Kidney glomerular epithelial cell (primary cell): ENCODE measurements at places on chromosomes 6 and 20.
A peak's percentile ranks its signal among the peaks of the same experiment; 100 is the strongest.

DNA sequence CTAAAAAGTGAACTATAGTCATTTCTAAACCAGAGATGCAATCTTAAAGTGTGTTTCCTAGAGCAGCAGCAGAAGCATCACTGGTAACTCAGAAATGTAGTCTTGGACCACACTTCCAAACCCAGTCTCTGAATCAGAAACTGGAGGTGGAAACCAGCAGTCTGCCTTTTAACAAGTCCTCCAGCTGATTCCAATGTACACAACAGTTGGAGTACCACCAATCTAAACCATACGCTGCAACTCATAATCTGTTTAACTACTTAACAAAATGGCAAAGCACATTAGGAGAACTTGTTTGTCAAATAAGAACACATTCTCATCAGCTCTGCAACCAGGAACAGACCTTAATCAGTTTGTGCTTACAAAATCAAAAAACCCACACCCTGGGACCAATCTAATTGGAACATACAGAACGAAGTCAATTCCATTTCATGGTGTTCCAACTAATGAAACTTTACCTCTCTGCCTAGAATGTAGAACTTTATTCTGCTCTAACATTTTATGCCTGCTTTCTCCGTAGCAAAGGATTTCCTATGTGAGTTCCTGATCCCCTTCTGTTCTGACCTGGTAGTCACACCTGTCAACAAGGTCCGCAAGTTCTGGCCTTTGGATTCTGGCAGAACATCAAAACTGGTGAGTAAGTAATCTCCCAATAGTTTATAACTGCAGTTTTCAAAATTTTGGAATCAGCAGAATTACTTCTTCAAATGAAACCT, 390.4 kb downstream of the HTR1B start:
- DNase-seq, result no peak

DNA sequence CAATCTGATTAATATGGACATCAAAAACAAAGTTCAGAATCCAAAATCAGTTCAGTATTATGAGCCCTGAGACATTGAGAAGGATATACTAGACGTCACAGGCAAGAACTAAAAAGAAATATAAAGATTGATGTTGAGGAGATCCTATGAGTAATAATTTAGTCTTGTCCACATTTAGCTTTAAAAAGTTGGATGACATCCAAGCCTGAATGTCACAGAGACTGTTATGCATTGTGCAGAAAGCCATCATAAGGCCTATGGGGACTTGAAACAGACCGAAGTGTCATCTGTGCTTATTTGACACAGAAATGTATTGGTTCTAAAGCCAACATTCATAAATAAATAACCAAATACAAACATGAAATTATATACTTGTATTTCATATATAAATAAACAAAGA, 581.8 kb upstream of the MMS22L start:
- no peak for DNase-seq

- no peak for DNase-seq
These were observed 75.6 kb downstream of the SAMD3 start for GRCh38 chr6:130147111-130147510.

DNA sequence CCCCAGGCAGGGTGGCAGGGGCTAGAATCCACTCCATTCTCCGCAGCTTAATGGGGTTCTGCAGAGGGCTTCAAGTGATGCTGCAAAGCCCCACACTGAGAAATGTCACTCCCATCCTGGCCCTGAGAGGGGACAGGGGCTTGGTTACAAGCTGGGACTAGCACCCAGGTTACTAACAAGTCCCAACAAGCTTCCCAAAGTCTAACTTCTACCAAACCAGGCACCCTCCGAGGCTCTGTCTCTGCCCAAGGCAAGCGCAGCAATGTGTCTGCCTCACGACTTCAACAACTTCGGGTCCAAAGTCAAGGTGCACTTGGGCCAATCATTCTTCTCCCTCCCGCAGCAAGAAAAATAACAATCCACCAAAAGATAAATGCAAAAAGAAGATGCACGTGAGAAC, 45.6 kb downstream of the NFATC2 start:
- no peak for DNase-seq

DNA sequence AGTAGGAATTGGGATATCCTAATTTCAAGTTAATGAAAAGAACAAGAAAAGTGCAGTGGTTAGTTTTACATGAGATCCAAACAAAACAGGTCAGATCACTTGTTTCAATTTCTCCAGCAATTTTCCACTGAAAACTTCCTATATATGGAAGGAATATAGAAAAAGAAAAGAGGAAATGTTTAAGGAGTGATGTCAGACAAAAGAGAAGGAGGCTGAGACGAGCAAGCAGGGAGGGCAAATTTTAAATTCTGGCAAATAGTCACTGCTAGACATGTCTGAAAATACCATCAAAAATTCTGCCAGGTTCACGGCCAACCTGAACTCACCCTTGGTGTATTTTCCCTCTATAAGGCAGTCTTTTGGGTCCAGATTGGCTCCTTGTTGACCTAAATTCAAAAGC, 9.5 kb upstream of the NUP153 start:
- DNase-seq, result no peak

- DNase-seq, result no peak
These were observed 223.1 kb upstream of the PDE10A start for GRCh38 chr6:165886169-165886568.

DNA sequence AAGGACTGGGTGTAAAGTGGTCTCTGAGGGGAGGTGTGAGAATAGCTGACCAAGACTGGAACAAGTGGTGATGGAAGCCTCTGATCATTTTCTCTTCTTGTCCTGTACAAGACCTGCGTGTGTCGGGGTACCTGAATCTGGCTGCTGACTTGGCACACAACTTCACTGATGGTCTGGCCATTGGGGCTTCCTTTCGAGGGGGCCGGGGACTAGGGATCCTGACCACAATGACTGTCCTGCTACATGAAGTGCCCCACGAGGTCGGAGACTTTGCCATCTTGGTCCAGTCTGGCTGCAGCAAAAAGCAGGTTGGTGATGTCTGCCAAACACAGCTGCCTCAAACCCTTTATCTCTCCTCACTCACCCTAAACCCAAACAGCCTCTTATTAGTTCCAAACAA, 1.7 kb upstream of the HSD17B8 start:
- no peak for DNase-seq

GRCh38 chr6:143188292-143188691, 127.6 kb downstream of the AIG1 start:
- DNase-seq, result no peak

DNA sequence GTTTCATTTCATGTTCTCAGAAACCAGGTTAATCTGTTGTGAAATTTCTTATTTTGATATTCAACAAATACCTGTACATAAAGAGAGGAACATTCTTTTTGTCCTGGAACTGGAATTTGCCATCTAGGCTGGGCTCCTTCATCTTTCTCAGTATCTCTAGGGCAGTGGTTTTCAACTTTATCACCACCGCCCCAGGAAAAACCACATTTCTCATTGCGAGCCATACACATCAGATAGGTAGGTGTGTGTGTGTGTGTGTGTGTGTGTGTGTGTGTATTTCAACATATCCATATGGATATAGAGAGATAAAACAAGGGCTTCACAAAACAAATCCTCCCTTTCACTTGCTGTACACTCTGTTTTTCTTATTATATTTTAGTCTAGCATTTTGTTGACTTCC, 24.1 kb downstream of the BFSP1 start:
- no peak for DNase-seq

GRCh38 chr20:10708351-10709185, 34.8 kb upstream of the JAG1 start:
- peak; percentile 84 for DNase-seq

- no peak for DNase-seq
These were observed 16.1 kb downstream of the TTPAL start for GRCh38 chr20:44491635-44492395.

GRCh38 chr20:43752561-43753301, 25.9 kb upstream of the GTSF1L start:
- DNase-seq, result peak; percentile 35

GRCh38 chr6:113903666-113904330, 46.7 kb downstream of the MARCKS start:
- no peak for DNase-seq

- no peak for DNase-seq
These were observed 57.3 kb downstream of the SULF2 start for GRCh38 chr20:47727909-47728361.

DNA sequence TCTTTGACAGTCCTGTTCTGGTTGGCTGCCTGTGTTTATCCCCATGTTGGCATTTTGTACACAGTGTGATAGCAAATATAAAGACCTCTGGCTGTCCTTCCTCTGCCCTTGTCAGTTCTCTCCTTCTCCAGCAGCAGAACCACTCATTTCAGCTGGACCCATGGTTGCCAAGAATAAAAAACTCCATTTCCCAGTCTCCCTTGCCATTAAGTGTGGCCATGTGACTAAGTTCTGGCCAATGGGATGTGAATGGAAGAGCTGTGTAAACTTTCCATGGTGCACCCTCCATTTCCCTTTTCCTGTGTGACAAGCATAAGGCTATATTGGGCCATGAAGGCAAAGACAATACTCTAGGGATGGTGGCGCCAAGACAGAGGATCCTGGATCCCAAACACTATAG, 78.4 kb upstream of the TBC1D7 start:
- DNase-seq, result no peak

- no peak for DNase-seq
These were observed 53.4 kb upstream of the TMEM30A start for GRCh38 chr6:75337835-75338580.

DNA sequence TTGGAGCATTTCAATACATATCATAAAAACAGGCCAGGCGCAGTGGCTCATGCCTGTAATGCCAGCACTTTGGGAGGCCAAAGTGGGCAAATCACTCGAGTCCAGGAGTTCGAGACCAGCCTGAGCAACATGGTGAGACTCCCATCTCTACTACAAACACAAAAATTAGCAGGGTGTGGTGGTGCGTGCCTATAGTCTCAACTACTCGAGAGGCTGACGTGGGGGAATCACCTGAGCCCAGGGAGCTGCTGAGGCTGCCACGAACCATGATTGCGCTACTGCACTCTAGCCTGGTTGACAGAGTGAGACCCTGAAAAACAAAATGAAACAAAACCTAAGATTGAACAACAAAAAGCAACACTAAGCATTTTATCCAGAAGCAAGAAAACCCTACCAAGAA, 47.2 kb downstream of the BACH2 start:
- no peak for DNase-seq

GRCh38 chr6:35498422-35499067, 1.7 kb upstream of the TEAD3 start:
- DNase-seq, result no peak

DNA sequence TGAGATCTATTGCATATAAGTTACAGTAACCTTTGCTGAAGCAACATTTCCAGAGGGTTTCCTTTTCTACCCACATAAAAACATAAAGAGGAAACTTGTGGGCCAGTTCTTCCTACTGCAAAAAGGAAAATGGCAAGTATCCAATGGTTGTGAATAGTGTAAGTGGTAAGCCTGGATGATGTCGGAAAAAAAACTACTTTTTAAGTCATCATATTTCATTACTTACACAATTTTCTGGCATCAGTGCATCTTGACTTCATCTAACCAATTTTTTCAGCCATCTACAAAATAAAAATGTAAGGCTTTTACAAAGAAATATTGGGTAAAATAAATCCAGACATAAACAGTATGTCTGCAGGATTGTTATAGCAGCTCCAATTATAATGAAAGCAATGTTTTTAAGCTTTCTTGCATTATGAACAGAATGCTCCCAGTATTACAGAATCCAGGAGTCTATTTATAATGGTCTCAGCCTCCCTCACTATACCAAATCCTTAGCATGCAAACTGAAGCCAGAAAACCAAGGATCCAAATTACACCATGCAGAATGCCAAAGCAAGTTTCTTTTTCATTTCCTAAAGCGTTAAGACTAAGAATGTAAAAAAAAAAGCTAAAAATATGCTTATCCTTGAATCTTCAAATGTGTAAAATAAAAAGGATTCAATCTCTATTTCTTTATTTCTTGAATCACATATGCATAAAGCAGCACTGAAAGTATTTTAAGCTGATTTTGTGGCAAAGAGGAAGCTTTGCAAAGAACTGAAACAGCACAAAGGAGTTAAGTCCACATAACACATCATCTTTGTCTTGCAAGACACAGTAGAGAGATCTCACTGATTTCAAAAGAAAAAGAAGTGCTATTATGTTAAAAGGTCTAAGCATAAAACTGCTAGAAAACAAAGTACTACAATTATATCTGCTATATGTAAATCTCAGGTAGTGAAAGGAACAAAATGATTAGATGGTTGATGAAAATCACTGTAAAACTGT, 126.8 kb upstream of the HMGCLL1 start:
- no peak for DNase-seq

DNA sequence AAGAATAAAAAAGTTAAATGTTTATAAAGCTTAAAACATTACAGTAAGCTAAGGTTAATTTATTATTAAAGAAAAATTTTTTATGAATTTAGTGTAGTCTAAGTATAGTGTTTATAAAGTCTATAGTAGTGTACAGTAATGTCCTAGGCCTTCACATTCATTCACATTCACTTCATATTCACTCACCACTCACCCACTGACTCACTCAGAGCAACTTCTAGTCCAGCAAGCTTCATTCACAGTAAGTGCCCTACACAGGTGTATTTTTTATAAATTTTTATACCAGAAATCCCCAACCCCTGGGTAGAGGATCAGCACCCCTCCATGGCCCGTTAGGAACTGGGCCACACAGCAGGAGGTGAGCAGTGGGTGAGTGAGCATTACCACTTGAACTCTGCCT, 24.3 kb upstream of the ADGRF1 start:
- no peak for DNase-seq

GRCh38 chr6:166351715-166352285, 9.5 kb upstream of the SFT2D1 start:
- no peak for DNase-seq

DNA sequence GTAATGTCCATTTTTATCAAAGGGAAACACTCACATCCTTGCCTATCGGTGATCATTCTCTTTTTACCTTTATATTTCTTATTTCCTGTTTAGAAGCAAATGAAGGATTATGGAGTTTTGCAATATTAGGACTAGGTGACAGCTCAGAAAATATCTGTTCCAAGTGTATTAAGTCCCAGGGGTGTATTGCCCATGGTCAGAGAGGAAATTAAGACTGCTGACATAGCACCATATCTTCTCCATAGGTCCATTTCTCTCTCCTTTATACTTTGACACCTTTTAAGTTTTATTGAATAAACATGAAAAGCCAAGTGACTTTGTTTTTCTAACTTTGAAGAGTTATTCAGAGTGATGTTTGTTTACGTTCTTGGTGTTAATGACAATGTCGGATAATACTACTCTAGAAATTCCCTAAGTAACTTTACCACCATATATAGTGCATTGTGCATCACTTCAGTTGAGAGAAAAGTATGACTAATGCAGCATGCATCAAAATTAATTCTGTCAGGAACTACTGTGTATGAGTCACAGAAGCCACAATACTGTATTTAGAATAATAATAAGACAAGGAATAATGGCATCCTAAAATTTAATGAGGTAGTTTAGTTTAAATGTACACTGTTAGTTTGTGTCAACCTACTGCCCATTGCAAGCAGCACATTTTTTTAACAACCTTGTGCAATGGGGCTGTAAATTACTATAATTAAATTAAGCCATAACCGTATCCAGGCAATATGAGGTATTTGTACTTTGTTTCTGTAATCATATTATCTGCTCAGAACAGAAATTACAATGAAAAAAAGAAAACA, 474.4 kb upstream of the RNF217 start:
- DNase-seq, result peak; percentile 86

- no peak for DNase-seq
These were observed 15.0 kb downstream of the CCN2 start for GRCh38 chr6:131936156-131936555.
